GDM1 (cell line): ENCODE measurements at places on chromosomes 1 and 21.

DNA sequence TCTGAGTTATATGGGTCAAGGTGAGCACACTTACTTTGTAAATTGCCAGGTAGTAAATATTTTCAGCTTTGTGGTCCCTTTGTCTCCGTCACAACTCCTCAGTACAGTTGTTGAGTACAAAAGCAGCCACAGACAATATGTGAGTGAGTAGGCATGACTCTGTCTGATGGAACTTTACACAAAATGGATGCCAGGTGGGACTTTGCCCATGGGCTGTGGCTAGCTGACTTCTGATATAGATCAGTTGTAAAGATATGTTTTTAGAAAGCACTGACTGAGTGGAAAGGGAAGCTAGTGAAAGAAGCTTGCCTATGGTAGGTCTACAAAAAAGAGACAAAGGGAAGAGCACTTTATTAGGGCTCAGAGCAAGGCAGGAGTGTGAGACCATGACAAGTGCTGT lies 23.1 kb upstream of the IGSF5 start:
- no peak for DNase-seq

DNA sequence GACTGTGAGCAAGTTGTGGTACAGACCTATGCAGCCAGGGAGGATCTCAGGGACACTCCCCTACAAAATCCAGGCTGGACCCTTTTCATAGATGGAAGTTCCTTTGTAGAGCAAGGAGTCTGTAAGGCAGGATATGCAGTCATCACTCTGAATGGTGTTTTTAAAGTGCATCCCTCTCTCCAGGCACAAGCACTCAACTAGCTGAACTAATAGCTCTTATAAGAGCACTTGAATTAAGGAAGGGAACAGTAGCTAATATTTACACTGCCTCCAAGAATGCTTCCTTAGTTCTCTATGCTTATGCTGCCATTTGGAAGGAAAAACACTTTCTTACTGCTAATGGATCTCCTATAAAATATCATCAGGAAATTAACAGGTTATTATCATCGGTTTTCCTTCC lies 27.0 kb upstream of the SMYD3 start:
- DNase-seq = no peak

GRCh38 chr21:44425895-44426662 lies 29.2 kb upstream of the LRRC3 start:
- DNase-seq = no peak

- DNase-seq = no peak
These were observed 53.5 kb upstream of the SLC22A15 start for GRCh38 chr1:115922801-115923200.

- no peak for DNase-seq
These were observed 30.7 kb downstream of the EVI5 start for GRCh38 chr1:92754000-92754718.

- no peak for DNase-seq
These were observed 57.7 kb downstream of the RGSL1 start for GRCh38 chr1:182507685-182508084.

DNA sequence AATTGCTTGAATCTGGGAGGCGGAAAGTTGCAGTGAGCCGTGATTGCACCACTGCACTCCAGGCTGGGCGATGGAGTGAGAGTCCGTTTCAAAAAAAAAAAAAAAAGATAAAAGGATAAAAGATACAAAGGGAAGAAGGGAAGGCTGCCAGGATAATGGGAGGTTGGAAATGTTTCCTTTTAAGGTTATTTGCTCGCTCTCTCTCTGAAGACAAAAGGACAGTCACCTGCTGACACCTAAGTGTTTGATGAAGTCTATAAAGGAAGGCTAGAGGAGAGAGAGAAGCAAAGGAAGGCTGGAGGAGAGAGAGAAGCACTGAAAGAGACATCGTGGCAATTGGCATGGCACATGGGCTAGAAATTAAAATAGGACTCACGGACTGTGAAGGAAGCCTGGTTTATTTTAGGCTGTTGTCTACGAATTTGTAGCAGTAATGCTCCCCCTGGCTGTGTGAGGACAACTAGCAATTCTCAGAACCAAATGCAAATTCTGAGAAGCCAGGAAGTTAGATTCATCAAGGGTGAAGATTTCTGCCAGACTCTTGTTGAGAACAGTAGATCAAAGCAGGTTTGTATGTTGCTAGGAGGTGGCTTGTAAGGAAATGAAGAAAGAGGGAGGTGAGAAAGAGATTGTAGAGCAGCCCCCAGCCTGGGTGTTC lies 154.2 kb downstream of the ZP4 start:
- no peak for DNase-seq

GRCh38 chr1:27590917-27591508 lies 12.9 kb downstream of the AHDC1 start:
- no peak for DNase-seq

- no peak for DNase-seq
These were observed 10.8 kb upstream of the CDA start for GRCh38 chr1:20578062-20578461.

DNA sequence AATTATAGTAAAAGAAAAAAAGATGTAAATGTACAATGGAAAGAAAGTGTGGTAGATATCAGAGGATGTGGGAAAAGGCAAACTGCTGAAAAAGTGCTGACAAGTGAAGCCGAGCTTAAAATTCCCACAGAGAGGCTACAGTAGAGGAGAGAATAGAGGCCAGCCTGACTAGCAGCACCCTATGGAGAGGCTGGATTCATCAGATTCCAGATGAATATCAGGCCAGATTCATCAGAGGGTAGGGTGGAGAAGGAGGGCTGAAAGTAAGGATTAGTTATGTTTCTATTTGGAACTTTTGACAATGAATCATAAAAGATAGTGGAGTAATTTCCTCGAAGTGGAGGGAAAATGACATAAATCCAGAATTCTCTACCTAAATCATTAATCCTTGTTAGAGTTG lies 60.4 kb upstream of the NEK7 start:
- no peak for DNase-seq

DNA sequence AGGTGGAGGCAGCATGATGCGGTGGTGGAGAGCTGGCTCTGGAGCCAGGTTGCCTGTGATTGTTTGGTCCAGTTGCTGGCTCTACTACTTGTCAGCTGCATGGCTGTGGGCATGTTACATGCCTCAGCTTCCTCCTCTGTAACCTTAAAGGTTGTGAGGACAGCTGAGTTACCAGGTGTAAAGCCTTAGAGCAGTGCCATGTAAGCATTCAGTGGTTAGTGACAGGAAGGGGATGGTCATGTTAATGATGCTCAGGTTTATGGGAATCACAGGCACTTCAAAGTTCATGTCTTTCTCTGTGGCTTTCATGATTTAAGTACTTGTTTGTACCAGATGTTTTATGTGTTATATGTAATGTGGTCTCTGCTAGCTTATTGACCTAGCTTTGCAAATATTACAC lies 32.6 kb downstream of the PTGFRN start:
- DNase-seq = no peak

- DNase-seq = no peak
These were observed 1995.8 kb downstream of the NCAM2 start for GRCh38 chr21:22993822-22994574.

DNA sequence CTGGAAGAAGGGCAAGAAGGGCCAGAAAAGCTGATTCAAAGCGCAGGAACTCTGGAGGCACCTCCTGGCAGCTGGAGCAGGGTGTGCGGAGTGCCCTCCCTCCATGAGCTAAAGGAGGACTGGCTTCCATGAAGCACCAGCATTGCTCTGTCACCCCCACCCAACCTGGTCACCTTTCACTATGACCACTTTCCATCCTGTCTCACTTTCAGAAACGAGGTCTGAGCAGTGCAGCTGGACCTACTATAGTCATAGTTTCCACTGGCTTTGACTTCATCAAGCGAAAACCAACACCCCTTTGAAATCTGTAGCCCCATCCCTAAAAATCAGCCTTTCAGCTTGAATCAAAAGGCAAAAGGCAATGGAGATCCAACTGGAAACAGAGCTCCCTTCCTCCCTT lies 84.8 kb upstream of the CACNA1E start:
- no peak for DNase-seq
